NCI-H526 (cell line): ENCODE measurements at places on chromosomes 11 and 22.
A peak's percentile ranks its signal among the peaks of the same experiment; 100 is the strongest.

DNA sequence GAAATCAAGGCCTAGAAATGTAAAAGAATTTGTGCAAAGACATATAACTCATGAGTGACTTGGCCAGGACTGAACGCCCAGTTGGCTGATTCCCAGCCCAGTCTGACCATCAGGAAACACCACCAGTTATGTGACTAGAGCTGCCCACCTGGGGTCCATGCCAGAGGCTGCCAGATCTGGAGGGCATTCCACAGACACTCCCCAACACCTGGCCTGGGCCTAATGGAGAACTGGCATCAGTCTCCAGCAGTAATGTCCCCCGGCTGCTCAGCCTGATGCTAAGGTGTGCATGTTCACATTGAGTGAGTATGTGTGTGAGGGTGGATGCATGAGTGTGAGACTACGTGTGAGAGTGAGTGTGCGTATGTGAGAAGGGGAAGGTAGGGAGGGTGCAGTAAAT is 15.7 kb downstream of the PLAAT3 start:
- no peak for DNase-seq

- no peak for DNase-seq
These were observed 108.6 kb downstream of the FBXO7 start for GRCh38 chr22:32583074-32583682.

DNA sequence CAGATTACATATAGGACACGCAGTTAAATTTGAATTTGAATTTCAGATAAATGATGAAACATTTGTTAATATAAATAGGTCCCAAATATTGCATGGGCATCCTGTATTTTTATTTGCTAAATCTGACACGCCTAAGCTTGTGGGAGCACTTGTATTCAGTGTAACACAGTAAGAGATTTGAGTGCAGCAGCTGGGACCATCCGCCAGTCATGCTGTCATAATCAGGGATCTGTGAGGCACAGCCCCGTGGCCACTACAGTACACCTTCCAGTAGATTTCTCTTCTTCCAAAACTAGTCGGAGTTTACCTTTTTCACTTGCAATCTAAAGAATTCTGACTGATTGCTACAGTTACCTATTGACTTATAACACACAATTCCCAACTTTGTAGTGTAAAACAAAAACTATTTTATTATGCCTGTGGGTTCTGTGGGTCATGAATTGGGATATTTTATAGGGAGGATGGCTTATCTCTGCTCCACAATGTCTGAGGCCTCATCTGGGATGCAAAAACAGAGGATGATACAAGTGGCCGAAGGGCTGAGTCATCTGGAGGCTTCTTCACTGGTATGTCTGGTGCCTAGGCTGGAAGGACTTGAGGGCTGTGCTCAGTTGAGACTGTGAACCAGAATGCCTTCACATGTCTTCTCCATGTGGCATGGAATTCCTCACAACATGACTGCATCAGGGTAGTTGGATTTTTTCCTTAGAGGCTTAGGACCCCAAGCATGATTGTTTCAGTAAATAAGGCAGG is 74.1 kb downstream of the PRSS23 start:
- DNase-seq = no peak

GRCh38 chr11:14327116-14327515 is 31.9 kb downstream of the RRAS2 start:
- no peak for DNase-seq

- no peak for DNase-seq
These were observed 2.1 kb downstream of the SOX10 start for GRCh38 chr22:37982151-37982785.

GRCh38 chr11:129828301-129828836 is 12.7 kb downstream of the TMEM45B start:
- no peak for DNase-seq

DNA sequence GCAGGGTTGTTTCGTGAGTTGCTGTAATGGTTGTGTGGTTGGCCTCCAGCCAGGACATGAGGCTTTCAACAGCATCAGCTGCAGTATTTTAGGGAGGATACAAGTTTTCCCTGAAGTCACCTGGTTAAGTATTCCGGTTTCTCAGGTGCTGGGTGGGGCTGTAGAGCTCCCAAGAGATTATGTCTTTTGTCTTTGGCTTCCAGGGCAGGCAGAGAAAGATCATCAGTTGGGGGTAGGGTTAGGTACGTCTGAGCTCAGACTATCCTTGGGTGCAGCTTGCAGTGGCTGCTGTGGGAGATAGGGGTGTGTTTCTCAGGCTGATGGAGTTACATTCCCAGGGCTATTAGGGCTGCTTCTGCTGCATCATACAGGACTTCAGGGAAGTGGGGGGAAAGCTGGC is 47.5 kb upstream of the MRGPRX1 start:
- no peak for DNase-seq

- DNase-seq = no peak
These were observed 191.4 kb downstream of the ARHGAP42 start for GRCh38 chr11:100878474-100878873.

DNA sequence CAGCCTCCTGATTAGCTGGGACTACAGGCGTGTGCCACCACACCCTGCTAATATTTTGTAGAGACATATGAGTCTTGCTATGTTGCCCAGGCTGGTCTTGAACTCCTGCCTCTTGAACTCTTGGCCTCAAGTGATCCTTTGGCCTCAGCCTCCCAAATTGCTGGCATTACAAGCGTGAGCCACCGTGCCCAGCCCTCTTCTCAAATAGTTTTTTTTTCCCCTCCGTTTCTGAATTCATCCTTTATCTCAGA is 11.8 kb downstream of the TBX1 start:
- no peak for DNase-seq

- DNase-seq = no peak
These were observed 5.4 kb upstream of the IPO7 start for GRCh38 chr11:9379041-9379440.

DNA sequence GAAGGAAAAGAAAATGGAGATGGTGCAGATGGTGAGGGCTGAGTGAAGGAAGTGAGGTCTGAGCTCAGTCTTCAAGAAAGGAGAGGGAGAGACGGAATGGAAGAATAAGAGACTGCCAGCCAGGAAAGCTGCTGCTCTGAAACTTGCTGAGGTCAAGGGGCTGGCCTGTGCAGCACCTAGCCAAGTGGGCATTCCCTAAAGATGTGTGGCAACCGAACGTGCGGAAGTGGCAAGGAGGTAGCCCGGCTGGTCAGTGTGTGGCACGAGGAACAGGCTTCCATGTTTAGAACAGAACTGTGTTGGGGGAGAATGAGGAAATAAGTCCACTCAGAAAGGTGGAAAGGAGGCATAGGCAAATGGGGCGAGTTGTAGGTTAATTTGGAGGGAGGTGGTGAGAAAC is 7.6 kb upstream of the IGSF9B start:
- no peak for DNase-seq

DNA sequence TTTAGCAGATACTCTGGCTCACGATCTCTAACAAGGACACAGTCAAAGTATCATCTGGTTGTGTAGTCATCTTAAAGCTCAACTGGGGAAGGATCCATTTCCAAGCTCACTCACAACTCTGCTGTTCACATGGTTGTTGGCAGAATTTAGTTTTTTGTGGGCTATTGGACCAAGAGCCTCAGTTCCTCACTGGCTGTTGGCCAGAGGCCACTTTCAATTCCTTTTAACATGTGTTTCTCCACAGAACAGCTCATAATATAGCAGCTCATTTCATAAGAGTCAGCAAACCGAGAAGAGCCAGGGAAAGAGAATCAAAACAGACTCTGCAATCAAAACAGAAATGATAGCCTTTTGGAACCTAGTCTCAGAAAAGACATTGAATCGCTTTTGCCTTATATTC is 22.6 kb downstream of the IZUMO1R start:
- no peak for DNase-seq

DNA sequence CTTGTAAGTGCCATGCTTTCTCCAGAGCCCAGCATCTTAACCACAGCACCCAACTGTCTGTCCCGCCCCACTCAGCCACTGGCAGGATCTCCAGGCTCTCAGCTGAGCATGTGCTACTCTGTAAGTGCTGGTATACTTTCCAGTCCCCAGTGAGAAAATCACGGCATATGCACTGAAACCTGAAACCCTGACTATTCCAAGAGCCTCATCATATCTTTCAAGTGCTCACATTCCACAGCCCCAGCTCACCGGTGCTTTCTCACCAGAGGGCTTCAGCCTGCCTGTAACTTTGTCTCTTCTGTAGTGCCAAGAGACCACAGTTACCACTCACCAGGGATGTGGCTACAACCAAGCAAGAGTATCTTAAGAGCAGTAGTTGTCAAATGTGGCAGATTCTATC is 24.4 kb upstream of the PAMR1 start:
- no peak for DNase-seq

DNA sequence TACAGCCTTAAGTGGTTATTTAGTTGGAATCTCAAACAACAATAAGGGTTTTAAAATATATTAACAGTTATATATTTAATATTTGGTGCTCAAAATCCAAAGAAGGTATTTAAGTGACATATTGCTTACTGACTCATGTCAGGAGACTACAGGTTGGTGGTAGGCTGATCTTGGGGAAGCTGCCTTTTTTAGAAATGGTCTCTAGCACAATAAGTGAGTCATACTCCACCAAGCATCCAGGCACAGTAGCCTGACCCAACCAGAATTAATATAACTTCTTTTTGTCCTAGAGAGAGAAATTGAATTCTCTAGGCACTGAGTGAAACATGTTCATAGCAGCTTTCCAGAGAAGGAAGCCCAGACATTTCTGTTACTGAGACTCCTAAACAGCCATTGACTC is 868.5 kb upstream of the TENM4 start:
- no peak for DNase-seq

DNA sequence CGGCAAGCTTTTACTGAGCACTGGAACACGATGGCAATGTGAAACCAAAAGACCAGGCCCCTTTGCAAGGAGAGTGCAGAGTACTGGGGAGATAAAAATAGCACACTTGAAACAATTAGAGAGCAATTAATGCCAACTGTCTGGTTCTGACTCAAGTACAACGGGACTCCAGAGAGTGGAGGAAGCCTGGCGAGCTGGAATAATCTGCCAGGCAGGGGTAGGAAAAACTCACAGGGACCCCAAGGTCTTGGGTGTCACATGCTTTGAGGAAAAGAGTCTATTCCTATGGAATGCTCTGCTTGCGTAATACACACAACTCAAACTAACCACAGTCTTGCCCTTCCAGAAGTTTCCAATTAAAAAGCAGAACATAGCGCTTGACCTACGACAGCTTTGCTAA is 113.0 kb upstream of the CLMP start:
- DNase-seq = no peak

DNA sequence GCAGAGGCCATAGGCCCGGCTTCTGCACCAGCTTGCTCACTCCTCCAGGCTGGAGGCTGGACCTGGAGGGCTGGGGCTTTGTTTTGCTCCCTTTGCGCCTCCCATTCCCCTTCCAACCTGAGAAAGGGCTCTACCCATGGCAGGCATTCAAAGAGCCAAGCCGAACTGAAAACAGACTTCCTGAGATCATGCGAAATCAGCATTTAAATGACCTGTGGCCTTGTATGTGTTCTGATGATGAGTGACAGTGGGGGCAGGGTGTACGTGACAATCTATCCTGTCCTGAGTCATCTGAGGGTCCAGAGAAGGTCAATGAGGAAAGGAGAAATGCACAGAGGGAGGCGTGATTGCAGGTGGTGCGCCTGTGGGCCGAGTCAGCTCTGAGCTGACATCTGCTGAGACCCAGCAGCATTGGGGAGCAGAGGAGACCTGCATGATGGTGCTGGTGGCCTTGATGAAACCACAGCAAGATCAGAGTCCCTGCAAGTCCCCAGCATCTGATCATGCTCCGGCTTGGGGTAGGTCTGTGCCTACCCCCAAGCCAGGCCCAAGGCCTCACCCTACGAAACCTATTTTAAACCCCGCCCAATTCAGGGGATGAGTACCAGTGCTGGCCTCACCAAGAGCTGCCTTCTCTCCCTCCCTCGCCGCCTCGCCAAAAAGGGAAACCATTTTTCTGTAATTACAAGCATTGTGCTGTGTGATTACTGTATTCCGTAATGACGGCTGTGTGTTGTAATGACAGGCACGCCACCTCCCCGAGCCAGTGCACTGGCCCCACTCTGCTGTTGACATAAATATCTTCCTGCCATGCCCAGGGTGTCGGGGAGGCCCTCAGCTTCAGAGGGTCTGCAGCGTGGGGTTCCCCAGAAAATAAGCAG is 95.2 kb upstream of the ANO1 start:
- no peak for DNase-seq

DNA sequence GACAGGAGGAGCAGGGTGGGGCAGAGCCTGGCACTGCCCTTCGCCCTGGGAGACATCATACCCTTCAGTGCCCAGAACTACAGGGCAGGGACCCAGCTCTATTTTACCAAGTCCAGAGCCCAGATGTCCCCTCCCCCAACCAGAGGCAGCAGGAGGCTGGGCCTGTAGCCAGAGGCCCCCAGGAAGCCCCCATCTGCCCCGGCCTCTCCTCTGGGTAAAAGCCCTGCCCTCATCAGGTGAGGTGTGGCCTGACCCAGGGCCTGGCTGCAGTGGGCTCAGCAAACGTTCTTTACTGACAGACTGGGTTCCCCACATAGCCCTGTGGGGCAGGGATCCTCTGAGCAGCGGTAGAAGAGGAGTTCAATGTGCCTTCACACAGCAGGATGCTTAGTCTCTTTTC is 51.8 kb upstream of the SLC22A12 start:
- no peak for DNase-seq

- no peak for DNase-seq
These were observed 24.2 kb downstream of the NAV2 start for GRCh38 chr11:19736831-19737230.

GRCh38 chr11:62204430-62204829 is 4.0 kb upstream of the SCGB2A1 start:
- no peak for DNase-seq

DNA sequence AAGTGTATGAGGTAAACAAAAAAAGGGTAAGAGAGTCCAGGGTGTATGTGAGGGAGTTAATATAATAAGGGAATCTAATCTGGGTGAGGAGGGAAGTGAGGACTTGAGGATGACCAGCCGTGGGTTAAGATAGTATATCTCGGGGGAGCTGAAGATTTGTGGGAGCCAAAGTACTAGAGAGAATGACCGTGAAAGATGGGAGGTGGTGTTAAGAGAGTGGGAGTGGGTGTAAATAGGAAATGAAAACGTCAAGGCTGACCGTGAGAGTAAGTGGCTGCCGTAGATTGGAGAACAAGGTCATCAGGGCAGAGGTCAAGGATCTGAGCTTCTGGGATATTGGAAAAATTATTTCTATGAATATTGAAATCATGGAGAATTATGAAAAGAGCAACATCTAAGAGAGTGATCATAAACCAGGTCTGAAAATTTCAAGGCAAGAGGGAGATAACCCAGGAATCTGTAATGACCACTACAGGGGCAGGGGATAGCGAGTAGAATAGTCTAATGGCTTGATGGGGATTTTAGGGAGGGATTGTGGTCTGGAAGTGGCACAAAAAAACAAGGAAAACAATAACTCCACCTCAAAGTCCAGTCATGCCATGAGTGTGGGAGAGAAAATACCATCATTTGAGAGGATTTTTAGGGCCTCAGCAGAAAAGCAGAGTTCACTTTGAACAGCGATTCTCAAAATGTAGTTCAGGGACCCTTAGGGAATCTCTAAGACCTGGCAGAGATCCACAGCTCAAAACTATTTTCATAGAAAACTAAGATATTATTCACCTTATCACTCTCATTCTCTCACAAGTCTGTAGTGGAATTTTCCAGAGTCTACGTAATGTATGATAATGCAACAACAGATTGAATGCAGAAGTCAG is 72.0 kb downstream of the PRR5L start:
- no peak for DNase-seq

- DNase-seq = peak; percentile 69
These were observed 21.6 kb upstream of the PEX26 start for GRCh38 chr22:18056161-18056666.
